IPS-NIHi11 (cell line): ENCODE measurements at places on chromosomes 3 and 15.
A peak's percentile ranks its signal among the peaks of the same experiment; 100 is the strongest.

- DNase-seq = no peak
Measured at GRCh38 chr3:71956069-71956340, 171.1 kb upstream of the PROK2 start.

- no peak for DNase-seq
Measured at GRCh38 chr3:48614044-48614443, 4.6 kb upstream of the UQCRC1 start.

DNA sequence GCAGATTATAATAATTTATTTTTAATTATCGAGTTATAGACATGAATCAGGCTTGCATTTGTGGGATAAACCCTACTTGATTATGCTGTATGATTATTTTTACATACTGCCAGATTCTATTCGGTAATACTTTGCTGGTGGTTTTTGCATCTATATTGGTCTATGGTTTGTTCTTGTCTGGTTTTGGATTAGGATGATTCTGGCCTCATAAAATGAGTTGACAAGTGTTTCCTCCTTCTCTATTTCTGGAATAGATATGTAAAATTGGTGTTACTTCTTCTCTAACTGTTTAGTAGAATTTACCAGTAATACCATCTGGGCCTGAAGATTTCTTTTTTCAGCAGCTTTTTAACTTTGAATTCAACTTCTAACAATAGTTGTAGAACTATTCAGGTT lies 33.0 kb upstream of the ACKR4 start:
- no peak for DNase-seq

- DNase-seq = peak; percentile 98
Measured at GRCh38 chr15:72319985-72320671, at the start of gene CELF6. Gene CELF6 (minus strand): TSS chr15:72320157. CDS start chr15:72319874, 283 bp downstream.

GRCh38 chr3:119663885-119664284 lies 3.5 kb upstream of the POPDC2 start:
- DNase-seq = no peak

- DNase-seq = no peak
Measured at GRCh38 chr15:38065721-38066345, 131.4 kb downstream of the TMCO5A start.

DNA sequence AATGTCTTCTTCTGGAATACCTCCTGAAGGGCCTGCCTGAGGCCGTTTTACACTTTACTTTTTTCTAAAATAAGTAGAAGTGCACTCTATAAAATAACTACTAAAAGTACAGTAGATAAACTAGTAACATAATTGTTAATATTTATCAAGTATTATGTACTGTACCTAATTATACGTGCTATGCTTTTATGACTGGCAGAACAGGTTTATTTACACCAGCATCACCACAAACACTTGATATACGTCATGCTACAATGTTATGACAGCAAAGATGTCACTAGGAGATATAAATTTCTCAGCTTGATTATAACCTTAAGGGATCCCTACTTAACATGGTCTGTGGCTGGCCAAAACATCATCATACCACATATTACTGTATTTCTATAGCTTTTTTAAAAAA lies 29.4 kb downstream of the DLG1 start:
- no peak for DNase-seq

GRCh38 chr15:48001393-48002039 lies 119.3 kb upstream of the SLC24A5 start:
- no peak for DNase-seq

GRCh38 chr3:108394016-108394415 lies 97.7 kb downstream of the HHLA2 start:
- DNase-seq = no peak

DNA sequence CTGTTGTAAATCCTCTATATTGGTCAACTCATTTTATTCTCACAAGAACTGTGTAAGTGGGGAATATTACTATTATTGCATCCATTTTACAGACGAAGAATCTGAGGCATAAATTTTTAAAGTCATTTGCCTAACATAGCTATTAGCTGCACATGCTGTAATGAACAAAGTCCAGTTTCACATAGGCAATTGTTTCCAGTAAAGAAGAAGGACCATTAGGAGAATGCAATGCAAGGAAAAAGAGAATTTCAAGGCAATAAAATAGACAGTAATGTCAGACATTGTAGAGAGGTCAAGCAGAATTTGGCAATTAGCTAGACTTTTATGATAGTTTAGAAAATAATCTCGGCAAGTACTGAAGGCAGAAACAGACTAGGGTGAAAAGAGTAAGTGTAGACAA lies 578.7 kb upstream of the NECTIN3 start:
- no peak for DNase-seq

- DNase-seq = no peak
Measured at GRCh38 chr3:65438612-65439011, 600.1 kb downstream of the MAGI1 start.

DNA sequence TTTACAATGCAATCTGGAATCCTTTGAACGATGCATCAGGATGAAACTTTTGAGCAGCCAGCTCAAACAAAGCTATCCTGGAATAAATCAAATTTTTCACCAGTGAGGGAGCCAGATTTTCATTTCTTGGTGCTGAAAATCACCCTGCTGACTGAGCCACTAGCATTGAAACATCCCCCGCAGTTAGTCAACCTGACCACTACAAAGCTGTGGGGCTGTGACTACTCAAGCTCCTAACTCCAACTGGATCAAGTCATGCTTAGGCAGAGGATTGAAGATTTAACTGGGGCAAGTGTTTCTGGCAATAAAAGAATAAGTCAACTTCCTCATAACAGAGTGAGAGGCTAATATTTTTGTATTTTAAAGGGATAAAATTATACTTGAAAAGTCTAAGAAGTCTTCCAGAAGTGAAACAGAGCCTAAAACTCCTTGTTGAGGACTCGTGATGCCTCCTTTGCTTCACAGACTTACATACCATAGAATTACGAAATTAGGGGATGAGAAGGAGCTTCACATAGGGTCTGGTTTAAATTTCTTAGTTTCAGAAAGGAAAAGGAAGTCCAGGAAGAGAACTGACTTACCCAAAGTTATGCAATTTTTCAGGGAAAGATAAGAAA lies 177.8 kb downstream of the SERPINI1 start:
- peak; percentile 43 for DNase-seq

DNA sequence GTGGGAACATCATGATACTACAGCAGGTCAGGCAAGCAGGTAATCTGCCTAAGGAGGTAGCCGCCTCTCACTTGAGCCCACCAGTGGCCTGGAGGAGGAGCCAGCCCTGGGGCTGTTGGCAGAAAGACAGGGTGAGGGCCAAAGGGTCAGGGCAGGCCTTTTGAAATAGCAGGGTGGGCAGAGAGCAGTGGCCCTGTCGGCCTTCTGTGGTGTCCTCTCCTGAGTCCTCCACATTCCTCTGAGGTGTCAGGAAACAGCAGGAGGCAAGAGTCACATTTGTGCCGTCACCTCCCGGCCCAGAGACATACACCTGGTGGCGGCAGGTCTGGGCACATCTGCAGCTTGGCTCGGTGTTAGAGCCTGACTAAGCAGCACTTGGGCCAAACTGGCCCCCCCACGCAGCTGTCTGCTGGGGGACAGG lies 3.9 kb upstream of the BNC1 start:
- DNase-seq = no peak

GRCh38 chr15:47542312-47542989 lies 174.9 kb upstream of the SEMA6D start:
- DNase-seq = no peak

- DNase-seq = no peak
Measured at GRCh38 chr3:72558001-72558400, 290.2 kb downstream of the SHQ1 start.
